ENCODE measurements at places on chromosomes 6 and 20. TPM values are rescaled to one million over a fixed set of nuclear protein-coding genes. Genes with fewer than 3 reads are reported as not detected.

TFAP2D gene
- not detected for polyA plus RNA-seq

FKBP1C gene
- polyA plus RNA-seq, result not detected

BIRC7 gene
- polyA plus RNA-seq, result not detected

OR2H1 gene
- polyA plus RNA-seq, result not detected

SLC22A3 gene
- polyA plus RNA-seq, result 0.71 TPM

ZSWIM3 gene
- 1.5 TPM for polyA plus RNA-seq

GPR63 gene
- polyA plus RNA-seq, result 0.06 TPM

TPBG gene
- 3.1 TPM for polyA plus RNA-seq

RAMACL gene
- polyA plus RNA-seq, result 0.20 TPM

MPIG6B gene
- polyA plus RNA-seq, result 0.13 TPM

NPEPL1 gene
- polyA plus RNA-seq, result 46.7 TPM

KHDC1L gene
- not detected for polyA plus RNA-seq

TGM2 gene
- polyA plus RNA-seq, result 475 TPM

TMEM30A gene
- polyA plus RNA-seq, result 28.7 TPM

DPPA5 gene
- polyA plus RNA-seq, result not detected

LGSN gene
- polyA plus RNA-seq, result not detected

GSTA5 gene
- polyA plus RNA-seq, result not detected

KIAA1586 gene
- polyA plus RNA-seq, result 3.1 TPM

ULBP2 gene
- 2.7 TPM for polyA plus RNA-seq

C6orf58 gene
- polyA plus RNA-seq, result not detected

DNA sequence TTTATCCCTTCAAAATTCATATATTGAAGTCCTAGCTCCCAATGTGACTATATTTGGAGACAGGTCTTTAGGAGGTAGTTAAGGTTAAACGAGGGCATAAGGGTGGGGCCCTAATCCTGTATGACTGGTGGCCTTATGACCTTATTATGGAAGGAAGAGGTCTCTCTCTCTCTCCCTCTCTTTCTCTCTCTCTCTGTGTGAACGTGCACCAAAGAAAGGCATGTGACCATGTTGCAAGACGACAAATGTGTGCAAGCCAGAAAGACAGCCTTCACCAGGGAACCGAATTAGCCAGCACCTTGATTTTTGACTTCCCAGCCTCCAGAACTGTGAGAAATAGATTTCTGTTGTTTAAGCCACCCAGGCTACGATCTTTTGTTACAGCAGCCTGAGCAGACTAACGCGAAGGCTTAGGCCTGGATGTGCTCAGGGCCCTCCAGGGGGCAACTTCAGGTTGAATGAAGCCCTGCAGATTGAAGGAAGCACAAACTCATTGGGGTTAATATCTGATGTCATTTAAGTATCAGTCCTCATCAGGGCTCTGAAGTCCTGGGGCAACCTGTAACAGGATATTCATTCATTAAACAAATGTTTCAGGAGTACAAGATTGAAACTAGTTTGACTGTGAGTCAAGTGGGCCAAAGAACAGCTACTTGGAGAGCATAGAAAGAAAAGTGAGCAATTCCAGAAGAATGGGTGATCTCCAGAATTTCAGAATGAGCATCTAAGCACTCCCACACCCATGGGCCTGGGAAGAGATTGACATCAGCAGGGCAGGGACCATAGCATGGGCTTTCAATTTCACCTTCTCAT is 157.4 kb upstream of the TNFAIP3 start:
- DNase-seq, result no peak

- DNase-seq, result no peak
Measured at GRCh38 chr6:109251839-109252238, 130.4 kb downstream of the CD164 start.

DNA sequence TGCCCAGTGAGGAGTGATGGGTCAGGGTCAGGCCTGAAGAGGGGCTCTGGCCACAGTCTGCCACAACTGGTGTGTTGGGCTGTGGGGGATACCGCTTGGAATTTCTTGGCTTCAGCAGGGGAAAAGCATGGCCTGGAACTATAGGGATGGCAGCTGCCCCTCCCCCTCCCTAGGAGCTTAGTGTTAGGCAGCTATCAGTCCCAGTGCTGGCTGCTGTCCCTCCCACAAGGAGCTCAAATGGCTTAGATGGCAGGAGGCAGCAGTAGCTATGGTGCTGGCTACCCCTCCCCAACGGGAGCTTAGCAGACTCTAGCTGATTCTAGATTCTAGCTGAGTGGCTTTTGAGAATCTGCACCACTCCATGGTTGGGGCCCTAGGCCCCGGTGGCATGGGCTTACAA is 414.5 kb upstream of the HSF2 start:
- DNase-seq, result no peak

DNA sequence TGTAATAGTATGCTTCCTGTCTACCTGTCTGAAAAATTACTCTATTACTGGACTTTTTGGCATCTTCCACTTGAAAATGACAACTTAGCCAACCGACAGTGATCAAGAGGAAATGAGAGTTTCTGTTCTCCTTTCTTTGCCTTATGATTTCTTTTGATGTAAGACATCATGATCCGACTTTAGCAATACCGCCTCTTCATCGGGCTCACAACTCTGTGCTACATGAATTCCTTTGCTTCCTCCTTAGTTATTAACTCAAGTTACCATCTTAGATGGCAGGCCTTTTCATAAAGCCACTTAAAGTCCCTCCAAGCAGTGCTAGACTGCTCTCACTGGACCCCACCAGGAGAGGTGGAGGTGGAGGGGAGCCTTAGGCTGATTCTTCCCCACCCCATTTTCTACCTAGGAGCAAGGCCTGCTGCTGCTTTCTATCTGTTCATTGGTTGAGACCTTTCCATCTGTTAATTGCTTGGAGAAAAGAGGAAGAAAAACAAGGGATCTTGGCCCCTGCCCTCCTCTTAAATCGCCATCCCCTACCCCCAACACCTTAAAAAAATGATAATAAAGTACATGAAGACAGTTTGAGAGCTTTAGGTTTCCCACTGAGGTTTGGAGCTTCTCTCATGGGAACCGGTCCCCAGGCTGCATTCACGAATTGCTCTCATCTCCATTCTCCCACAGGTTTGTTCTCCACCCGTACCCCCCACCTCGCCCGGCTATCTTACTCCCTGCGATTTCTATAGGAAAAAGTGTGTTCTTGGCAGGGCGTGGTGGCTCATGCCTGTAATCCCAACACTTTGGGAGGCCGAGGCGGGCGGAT is 21.6 kb upstream of the MCM3 start:
- DNase-seq, result no peak

DNA sequence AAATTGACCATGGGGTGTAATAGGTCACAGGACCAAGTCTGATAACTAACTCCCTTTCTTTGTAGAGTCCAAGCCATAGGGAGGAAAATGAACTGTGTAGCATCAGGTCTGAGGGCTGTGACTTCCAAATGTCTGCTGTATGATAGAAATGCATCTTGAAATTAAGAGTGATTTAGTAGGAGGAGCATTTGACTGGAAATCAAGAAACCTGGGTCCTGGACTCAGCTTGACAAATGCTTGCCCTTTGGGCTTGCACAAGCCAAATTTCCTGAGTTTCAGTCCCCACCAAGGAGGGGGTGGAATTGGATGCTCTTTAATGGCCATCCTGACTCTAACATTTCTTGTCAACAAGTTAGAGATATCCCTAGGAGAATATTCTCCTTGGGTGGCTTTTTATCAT is 187.0 kb downstream of the PDE7B start:
- no peak for DNase-seq

- DNase-seq, result no peak
Measured at GRCh38 chr6:159103396-159104162, 58.8 kb upstream of the TAGAP start.

DNA sequence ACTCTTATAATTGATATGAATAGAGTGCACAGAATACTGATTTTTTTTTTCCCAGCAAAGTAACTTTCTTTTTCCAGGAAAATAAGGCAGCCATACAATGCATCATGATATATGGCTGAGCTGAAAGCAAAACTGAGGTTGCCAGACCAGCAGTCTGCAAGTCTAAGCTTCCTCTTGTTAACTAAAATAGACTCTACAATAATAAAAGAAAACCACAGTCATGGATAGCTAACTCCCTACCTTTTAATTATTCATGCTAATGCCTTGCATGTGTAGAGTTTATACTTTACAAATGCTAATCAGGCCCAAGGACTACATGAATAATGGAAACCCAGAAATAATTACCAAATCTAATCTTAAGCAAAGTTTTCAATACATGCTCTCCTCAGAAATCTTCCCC is 47.4 kb downstream of the MAP7 start:
- DNase-seq, result no peak

DNA sequence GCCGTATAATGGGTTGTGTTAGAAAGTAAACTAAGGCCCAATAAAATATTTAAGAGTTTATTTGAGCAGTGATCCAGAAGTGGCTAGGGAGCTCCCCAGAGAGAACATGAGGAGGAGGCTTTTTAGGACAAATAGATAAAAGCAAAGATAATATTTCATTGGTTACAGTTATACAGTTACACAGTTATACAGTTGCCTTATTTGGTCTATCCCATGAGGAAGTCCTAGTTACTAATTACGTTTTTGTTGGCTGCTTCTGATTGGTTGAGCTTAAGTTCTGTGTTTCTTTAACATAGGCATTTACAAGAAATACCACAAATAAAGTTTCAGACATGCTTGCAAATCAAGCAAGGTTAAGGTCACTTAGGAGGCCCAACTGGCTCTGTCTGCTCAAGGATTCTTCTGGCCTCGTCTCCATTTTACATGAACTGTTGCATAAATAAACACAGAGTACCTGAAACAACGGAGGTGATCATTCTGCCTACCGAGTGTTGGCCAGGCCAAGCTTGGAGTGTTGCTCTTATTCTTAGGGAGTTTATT is 7.0 kb downstream of the UBD start:
- DNase-seq, result peak; percentile 41

DNA sequence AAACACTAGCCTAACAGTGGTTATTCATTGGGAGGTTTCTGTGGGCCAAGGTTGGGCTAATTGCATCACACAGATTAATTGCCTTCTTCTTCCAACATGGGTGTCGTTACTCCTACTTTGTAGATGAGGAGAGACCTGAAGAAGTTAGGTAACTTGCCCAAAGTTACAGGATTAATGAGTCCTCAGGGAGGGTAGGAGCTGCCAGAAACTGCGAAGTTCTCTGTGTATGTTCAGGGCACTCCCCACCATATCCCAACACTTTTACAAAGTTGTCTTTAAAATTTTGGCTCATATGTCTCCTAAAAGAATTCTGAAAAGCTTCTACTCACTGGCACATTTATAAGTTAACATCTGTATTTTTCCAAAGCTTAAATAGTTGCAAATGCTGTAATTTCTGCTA is 323.5 kb upstream of the HSF2 start:
- DNase-seq, result no peak

- DNase-seq, result no peak
Measured at GRCh38 chr6:75611702-75612375, 10.2 kb downstream of the SENP6 start.

GRCh38 chr20:45329497-45330319 is 18.5 kb downstream of the SDC4 start:
- no peak for DNase-seq

GRCh38 chr20:63000036-63000435 is 6.7 kb downstream of the BHLHE23 start:
- peak; percentile 2 for DNase-seq

- no peak for DNase-seq
Measured at GRCh38 chr20:34712525-34713192, 8.5 kb downstream of the TP53INP2 start.

- DNase-seq, result no peak
Measured at GRCh38 chr20:36956674-36957073, 5.2 kb upstream of the SAMHD1 start.

GRCh38 chr6:13262302-13263230 is 65.8 kb downstream of the TBC1D7 start:
- no peak for DNase-seq

- peak; percentile 3 for DNase-seq
Measured at GRCh38 chr20:62699741-62700140, 8.9 kb upstream of the NTSR1 start.

DNA sequence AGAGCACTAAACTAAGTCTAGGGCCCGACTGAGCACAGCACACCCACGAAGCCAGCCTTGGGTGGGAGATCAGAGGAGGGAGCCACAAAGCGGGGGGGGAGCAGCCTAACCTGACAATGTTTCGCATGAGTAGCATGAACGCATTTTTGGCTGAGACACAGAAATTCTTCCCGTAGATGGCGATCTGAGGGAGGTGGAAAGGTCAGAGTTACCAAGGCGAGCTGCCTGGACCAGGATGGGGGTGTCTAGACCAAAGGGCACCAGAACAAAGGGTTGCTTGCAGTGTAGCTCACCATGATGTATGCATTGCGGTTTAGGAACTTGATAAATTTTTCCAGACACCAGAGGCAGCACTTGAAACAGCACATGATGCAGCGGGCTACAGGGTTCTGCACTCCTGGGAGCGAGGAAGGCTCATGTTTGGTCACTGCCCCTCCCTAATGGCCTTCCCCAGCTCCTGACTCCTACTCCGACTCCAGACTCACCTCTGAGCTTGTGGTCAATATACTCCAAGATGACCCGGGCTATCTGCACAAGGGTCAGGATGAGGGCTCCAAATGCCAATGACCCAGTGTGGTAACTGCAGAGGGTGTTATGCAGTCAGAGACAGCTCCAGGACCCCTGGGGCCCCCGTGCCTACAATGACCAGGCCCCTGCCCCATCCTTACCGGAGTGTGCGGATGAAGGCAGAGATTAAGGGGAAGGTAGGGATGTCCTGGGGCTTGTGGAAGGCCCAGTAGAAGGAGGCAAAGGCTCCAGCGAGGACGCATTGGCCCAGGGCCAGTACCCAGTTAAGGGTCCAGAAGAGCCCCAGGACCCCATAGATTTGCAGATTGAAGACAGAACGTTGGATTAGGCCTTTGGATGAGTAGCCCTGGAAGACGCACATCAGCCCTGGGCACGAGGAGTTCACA is 2.8 kb upstream of the NEU1 start:
- DNase-seq, result no peak

DNA sequence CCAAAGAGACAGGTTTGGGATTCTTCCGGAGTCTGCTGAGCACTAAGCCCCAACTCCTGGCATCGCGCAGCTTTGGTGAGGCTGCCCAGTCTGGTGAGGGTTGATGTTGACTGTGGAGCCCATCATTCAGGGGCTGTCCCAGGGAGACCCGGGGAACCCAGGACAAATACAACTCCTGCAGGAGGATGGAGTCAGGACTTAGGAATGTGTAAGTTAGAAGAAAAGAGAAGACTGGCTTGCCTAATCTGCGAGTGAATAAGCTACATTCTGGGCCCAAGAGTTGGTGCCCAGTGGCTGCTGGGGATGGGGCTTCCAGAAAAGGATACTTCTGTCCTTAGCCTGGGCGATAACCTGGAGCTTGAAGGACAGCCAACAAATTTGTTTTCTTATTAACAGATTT is 47.9 kb downstream of the STK35 start:
- no peak for DNase-seq

- DNase-seq, result no peak
Measured at GRCh38 chr6:25147223-25147622, 132.0 kb upstream of the CARMIL1 start.

GRCh38 chr20:59405226-59406200 is 105.1 kb downstream of the EDN3 start:
- DNase-seq, result no peak

- no peak for DNase-seq
Measured at GRCh38 chr6:3893917-3894316, 44.7 kb downstream of the FAM50B start.

DNA sequence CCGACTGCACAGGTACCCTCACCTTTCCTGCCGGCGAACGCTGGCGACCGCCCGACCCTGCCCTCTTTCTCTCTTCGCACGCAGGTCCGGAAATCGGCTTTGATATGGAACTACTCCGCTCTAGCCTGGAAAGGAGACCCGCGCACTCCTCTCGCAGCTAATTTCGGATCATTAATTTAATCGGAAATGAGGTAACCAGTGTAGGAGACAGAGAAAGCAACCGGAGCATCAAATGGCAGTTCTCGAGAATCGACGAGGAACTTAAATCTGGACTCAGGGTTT is 949 bp upstream of the ATXN1 start:
- DNase-seq, result no peak

GRCh38 chr6:125008957-125009356 is 46.7 kb downstream of the RNF217 start:
- DNase-seq, result no peak

Data from heart right ventricle (tissue), 16 donors.